ENCODE measurements at places on chromosomes 6 and 20.

GRCh38 chr6:80143419-80143937 is 37.0 kb downstream of the BCKDHB start:
- no peak for DNase-seq

GRCh38 chr20:55649254-55649653 is 356.1 kb downstream of the CBLN4 start:
- DNase-seq = no peak

- DNase-seq = no peak
Measured at GRCh38 chr6:119134752-119135151, 56.3 kb upstream of the FAM184A start.

GRCh38 chr6:48472091-48472490 is 361.1 kb upstream of the PTCHD4 start:
- DNase-seq = no peak

DNA sequence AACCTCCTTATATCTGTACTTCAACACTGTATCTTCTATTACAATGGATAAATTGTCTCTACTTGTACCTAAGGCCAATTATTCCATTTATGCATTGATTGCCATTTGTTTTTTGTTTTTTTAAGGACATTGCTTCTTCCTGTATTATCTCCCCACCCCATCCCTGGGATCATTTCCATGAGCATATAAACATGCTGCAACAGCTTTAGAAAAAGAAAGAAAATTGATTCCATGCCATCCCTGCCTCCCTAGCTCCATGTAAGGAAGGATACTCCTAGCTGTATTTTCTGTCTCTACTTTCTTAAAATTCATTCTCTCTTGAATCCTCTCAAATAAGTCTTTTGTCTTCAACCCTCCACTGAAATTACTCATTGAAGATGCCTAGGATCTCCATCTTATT is 101.8 kb upstream of the SIM1 start:
- DNase-seq = no peak

DNA sequence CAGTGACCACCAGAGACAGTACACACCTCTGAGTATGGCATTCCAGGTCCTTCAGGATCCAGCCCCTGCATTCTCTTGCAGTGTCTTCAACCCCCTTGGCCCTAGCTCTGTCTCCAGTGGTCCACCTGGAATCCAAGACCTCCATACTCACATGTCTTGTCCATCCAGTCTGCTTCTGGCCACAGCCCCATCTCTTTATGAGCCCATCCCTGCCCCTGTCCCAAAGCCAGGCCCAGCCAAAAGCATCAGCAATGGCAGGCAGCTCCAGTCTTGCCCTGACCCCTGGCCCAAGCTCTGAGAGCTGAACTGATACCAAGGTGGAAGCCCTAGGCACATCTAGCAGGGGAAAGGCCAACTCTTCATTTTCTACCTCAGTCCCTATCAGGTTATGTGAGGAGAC is 119.6 kb upstream of the PTPRT start:
- no peak for DNase-seq

DNA sequence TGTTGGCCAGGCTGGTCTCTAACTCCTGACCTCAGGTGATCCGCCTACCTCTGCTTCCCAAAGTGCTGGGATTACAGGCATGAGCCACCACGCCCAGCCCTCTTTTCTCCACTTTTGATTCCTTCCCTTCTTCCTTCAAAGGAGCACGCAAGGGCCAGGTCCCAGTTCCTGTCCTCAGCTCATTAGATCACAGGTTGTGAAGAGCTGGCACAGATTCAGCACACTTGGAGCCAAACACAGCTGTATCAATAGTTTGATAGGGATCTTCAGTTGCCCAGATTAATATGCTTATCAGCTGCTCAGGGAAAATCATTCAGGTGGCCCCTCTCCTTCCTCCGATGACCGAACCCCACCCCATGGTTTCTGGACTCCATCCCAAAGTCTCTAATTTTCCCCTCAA is 14.4 kb upstream of the SLC22A23 start:
- DNase-seq = no peak

GRCh38 chr6:55474382-55474781 is 104.6 kb downstream of the HMGCLL1 start:
- no peak for DNase-seq

DNA sequence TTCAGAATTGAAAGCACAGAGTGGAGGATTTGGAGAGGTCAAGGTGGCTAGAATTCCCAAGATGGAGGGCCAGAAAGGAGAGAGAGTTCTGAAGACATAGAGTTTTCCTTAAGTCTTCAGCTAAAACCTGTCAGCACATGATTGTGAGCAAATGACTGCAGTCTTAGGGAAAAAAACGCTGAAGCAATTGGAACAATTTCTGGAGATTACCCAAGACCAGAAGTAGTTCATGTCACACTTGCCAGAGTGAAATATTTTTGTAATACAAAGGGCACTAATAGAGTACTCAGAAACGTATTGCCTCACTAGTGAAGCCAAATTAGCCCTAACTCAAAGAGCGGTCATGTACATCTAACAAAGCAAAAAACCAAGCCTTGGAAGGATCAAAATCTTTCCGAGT is 541.3 kb upstream of the MARCKS start:
- no peak for DNase-seq

DNA sequence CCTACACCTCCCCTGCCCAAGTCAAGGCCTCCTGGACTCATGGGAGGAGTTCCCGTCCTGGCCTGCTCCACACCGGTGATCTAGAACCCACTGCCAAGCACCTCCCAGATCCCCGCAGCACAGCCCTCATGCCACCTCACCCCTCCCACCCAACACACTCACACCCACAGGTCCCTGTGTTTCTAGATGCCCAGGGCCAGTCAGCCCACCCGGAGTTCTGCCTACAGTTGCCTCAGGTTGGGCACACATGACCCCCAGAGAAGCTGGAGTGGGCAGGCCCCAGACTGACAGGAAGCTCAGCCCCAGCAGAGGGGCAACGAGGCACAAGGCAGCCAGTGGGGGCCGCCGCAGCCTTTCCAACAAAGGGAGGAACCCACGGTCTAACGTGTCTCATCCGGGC is 29.6 kb downstream of the RRBP1 start:
- DNase-seq = no peak

GRCh38 chr6:10390495-10391298 is 24.2 kb downstream of the TFAP2A start:
- no peak for DNase-seq
